ENCODE measurements at places on chromosomes 2 and 18. TPM values are rescaled to one million over a fixed set of nuclear protein-coding genes. Genes with fewer than 3 reads are reported as not detected.

Gene SPATA3
- not detected for total RNA-seq

Gene SDC1
- 27.3 TPM for total RNA-seq

Gene AFF3
- 6.1 TPM for total RNA-seq

Gene PROKR1
- total RNA-seq, result 0.11 TPM

Gene RIT2
- not detected for total RNA-seq

Gene FAP
- 225 TPM for total RNA-seq

Gene VIT
- total RNA-seq, result 13.5 TPM

Gene SLC8A1
- 139 TPM for total RNA-seq

Gene KIF1A
- total RNA-seq, result under 0.01 TPM

Gene LTBP1
- total RNA-seq, result 256 TPM

Gene DYNC2LI1
- 40.0 TPM for total RNA-seq

Gene ASXL3
- total RNA-seq, result not detected

Gene OR6B3
- not detected for total RNA-seq

Gene LDLRAD4
- 3.1 TPM for total RNA-seq

Gene RGPD4
- total RNA-seq, result under 0.01 TPM

Measured in articular chondrocyte of knee joint (primary cell).